ENCODE measurements at places on chromosomes 4 and X. TPM values are rescaled to one million over a fixed set of nuclear protein-coding genes. Genes with fewer than 3 reads are reported as not detected.

DNA sequence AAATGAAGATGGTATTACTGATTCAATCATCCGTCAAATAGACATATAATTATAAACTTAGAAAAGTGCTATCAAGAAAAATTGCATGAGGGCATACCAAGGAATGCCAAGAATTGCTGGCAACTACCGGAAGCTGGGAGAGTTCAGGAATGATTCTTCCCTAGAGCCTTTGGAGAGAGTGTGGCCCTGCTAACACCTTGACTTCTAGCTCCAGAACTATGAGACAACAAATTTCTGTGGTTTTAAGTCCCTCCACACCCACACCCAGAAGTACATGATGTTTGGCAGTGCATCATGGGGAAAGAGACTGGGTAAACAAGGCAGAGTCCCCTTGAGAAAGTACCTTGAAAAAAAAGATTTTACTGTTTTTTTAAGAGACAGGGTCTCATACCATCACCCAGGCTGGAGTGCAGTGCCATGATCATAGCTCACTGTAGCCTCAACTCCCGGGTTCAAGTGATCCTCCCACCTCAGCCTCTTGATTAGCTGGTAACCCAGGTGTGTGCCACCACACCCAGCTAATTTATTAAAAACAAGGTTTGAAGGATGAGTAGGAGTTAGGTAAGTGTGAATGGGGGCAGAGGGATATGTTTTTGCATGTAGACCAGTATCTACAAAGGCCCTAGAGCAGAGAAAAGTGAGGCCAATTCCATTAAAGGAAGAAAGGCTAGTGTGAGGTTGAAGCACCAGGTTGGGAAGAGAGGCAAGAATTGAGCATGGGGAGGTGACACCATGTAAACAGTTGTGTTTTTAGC is 53.1 kb downstream of the GSX2 start:
- no peak for DNase-seq

Gene XKRX
- not detected for total RNA-seq

Gene SHROOM4
- 7.5 TPM for total RNA-seq

DNA sequence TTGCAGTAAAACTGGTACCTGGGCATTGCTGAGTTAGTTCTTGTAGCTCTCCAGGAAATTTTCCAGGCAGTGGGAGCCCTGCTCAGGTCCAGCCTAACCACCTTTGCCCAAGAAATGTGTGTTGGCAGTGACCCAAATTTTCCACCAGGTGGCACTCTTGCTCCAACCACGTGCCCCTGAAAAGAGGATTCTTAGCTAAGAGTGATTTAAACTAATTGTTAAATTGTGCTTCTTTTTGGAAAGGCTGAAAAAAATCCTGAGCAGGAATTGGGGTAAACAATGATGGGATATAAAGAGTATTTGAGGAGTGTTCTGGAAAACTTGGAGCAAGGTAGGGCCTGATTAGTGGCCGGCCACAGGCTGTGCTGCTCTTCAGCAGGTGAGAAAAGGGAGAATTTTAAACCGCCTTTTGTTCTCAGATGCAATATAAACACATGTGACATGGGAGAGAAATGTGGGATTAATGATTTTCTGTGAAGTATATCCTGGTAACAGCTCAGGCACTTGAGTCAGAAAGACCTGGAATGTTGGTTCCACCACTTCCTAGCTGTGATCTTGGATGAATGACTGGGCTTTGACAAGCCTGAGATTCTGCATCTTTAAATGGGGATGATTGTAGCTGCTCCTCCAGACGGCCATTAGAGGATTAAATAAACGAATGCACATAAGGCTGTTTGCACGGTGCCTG is 219.6 kb downstream of the PTTG2 start:
- DNase-seq, result no peak

Gene DMP1
- not detected for total RNA-seq

- no peak for DNase-seq
Measured at GRCh38 chr4:123477711-123478209, 81.2 kb downstream of the SPRY1 start.

- no peak for DNase-seq
Measured at GRCh38 chrX:21747558-21747957, 10.4 kb downstream of the SMPX start.

DNA sequence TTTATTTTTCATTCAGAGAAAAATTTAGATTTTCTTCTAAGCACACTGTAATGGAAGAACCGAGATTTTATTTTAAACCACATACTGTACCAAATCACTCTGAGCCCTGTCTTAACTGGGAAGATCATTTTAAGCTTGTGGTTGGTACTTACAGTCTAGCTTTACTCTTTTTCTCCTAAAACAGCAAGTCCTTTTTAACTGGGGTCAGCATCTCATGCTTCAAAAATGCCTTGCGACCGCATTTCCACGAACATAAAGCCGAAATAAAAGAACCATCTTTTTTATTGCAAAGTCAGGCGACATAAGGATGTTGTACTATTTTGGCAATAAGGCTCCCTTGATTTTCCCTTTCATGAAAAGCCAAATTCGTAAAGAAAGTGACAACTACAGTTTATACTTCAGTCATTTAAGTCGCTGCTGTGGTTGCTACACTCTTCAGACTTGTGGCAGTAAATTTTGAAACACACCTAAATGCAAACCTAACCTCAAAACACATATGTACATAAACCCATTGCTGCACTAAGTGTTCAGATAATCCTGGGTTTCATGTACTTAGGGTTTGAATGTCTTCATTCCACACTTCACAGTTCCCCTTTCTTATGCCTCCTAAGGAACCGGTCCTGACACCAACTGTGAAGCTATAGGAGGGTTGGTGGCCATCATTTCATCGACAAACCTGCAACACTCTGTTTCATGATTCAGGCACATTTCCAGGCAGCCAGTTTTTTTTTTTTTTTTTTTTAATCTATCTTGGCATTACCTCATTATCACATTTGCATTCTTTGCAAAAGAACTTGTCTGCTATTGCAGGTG is 3.0 kb downstream of the STOX2 start:
- no peak for DNase-seq

Gene SEPTIN6
- 32.5 TPM for total RNA-seq

Gene MAGEC1
- not detected for total RNA-seq

DNA sequence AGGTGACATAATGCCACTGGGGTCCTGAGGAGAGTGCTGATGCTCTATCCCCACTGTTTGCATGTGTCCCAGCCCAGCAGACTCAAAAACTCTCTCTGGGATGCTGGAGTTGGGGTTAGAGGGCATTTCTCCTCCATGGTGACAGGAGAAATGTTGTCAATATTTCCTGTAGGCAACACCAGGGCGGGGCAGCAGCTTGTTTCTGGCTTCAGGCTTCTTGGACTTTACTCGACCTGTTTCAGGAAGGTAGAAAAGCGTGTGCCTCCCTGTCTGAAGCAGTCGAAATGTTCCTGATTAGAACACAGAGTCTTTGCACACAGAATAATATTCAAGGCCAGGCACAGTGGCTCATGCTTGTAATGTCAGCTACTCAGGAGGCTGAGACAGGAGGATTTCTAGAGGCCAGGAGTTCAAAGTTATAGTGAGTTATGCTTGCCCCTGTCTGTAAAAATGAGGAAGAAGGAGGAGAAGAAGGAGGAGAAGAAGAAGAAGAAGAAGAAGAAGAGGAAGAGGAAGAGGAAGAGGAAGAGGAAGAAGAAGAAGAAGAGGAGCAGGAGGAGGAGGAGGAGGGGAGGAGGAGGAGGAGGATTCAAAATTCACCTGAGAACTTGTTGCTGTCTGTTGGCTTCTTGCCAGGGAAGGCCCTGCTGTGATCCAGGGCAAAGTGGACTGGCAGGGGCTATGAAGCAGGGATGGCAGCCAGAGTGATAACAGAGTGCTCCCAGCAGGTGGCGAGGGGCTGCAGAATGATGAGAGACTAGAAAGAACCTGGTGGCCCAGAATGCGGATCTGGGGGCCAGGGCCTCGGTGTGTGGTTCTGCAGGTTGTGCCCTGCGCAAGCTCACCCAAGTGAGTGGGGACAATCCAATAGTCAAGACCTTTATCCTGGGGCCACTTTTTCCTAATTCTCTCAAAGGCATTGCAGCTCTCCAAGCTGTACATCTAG is 82.9 kb downstream of the RTL5 start:
- DNase-seq, result peak; percentile 56

GRCh38 chr4:55358668-55359067 is 12.6 kb downstream of the SRD5A3 start:
- DNase-seq, result no peak

Gene RAB9B
- total RNA-seq, result 4.1 TPM

Gene KIAA1210
- not detected for total RNA-seq

DNA sequence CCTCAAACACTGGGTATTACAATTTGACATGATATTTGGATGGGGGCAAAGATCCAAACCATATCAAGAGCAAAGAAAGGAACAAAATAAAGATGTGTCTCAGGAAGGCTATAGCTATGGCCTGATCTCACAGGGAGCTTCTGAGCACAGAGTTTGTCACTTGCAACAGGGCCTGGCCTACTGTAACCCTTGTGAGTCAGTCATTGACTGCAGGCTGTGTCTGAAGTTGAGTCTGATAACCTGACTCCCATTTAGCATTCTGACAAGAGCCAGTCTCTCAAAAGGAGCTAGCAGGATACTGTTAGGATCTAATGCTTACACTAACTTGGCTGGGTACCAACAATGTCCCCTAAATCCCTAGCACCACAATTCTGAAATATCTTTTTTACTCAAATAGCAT is 612.5 kb upstream of the TECRL start:
- no peak for DNase-seq

- peak; percentile 58 for DNase-seq
Measured at GRCh38 chrX:40085714-40086113, 12.0 kb downstream of the BCOR start.

- no peak for DNase-seq
Measured at GRCh38 chr4:31598639-31599038, 878.5 kb downstream of the PCDH7 start.

Gene ADAMTS3
- total RNA-seq, result 3.0 TPM

GRCh38 chrX:49276671-49277534 is 7.3 kb downstream of the PPP1R3F start:
- DNase-seq, result peak; percentile 54

GRCh38 chrX:69221239-69222102 is 56.2 kb upstream of the PJA1 start:
- DNase-seq, result peak; percentile 41

DNA sequence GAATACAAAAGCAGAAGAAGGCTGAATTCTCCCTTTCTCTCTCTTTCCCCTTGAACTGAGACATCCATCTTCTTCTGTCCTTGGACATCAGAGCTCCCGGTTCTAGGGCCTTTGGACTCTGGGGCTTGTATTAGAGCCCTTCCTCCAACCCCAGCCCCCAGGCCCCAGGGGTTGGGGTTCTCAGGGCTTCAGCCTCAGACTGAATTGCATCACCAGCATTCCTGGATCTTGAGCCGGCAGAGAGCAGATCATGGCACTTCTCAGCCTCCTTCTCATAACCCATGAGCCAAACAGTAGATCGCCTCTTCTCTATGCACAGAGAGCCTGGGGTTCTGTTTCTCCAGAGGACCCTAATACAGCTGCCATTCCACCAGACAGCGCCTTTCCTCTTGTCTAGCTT is 25.3 kb upstream of the CLDN24 start:
- no peak for DNase-seq

DNA sequence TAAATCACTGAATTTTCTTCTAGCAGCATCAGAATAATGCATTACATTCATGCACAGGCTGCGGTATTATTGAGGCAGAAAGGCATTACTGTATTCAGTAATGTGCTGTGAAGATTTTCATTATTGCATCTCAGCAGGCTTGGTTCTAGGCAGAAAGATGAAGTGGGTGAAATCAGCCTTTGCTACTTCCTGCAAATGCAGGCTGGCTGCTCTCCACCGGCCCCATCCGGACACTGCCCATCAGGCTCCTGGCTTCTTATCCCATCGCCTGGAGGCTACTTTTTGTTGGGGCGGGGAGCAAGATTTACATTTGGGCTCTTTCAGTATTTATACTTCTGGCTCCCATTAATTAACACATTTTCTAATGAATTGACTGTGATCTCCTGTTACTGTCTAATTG is 117.8 kb downstream of the FRAS1 start:
- no peak for DNase-seq

GRCh38 chr4:164538097-164538496 is 215.8 kb upstream of the SMIM31 start:
- no peak for DNase-seq

- no peak for DNase-seq
Measured at GRCh38 chrX:67351411-67351810, 192.4 kb upstream of the AR start.

GRCh38 chr4:10186228-10187214 is 69.9 kb upstream of the WDR1 start:
- DNase-seq, result no peak

Gene DTHD1
- not detected for total RNA-seq

GRCh38 chrX:703866-704265 is 73.3 kb downstream of the SHOX start:
- DNase-seq, result no peak

Gene SOWAHB
- 2.6 TPM for total RNA-seq

DNA sequence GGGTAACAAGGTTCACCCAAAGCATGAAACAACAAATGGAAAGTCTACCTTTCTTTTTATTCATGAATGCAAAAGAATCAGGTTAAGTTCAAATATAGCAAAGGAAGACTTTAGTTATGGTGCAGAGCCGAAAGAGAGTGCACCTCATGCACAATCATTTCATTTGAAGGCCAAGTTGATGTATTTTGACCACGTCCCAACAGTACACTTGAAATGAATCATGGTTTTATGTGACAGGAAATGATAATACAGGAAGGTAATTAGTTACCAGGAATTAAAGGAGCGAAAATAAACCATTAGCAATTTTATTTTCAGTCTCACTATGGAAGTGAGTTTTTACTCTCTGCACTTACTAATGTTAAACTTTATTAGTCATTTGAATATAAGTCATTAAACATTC is 281.2 kb upstream of the DIAPH2 start:
- no peak for DNase-seq

DNA sequence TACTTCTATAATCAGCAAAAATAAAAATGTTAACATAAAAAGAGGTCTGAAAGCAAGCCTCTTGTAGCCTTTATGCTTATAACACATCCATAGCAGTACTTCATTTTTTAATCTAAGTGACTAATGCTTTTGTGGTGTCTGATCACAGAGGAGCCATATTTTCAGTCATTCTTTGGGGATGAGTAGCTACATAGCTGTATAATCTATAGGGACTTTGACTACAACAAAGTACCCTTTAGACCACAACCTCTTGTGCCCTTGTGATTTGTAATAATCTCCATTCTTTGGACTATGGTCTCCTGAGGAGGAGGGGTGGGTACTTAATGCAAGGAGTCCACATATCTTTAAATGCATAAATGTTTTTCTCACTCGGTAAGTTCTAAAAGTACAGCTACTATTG is 9.6 kb downstream of the DRP2 start:
- DNase-seq, result no peak

DNA sequence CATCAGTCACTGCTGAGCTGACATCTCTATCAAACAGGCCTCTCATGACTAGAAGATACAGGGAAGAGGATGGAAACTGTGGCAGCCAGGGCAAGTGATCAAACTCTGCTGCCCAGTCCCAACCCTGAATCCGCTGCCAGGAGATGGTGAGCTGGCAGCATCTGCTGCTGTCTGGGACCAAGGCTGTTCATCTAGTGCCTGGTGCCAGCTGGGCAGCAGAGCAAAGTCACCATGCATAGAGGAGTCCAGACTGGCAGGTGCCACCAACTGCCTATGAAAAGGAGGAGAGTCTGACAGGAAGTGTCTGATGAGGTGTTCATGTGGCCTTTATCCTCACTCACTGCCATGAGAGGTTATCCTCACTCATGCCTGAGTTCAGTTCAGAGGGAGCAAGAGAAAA is 518.9 kb downstream of the MID1IP1 start:
- no peak for DNase-seq

Gene HSFX4
- not detected for total RNA-seq
